SHP77 treated with DMSO at 0.1 percent for 48 hours (cell line): ENCODE measurements at places on chromosomes 4 and X.

DNA sequence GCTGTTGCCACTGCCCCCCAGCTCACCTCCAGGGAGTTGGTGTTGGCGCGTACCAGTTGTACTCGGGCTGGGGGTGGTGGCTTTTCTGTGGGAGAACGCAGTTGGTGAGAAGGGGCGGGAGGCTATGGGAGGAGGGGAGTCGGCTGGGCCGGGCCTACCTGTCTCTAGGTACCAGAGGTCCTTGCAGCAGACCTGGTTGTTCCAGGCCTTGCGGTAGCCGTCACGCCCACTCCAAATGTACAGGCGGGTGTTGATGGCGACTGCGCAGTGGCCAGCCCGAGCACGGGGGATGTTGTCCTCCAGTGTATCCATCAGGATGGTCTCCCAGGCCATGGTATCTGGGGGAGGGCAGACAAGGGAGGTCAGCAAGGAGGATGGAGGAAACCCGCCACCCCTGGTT, 11.5 kb downstream of the HCFC1 start:
- DNase-seq = no peak

DNA sequence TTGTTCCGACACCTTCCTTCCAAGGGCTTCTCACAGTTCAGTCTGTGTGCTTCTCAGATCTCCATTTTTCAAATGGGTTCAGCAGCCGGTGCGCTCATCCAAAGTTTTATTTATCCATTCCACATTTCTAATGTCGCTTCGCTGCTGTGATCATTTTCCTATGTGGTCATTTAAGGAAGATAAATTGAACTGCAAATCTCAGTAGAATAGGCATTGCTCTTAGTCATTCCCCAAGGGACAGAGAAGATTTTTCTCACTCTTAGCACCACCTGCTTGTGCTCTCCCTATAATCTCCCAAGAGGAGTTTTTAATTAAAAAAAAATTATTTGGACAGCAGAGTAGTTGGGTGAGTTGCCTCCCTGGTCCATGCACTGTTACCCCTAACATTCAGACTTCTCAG, 278.9 kb upstream of the GATB start:
- no peak for DNase-seq

GRCh38 chr4:156261230-156261629, 307.6 kb upstream of the CTSO start:
- no peak for DNase-seq

DNA sequence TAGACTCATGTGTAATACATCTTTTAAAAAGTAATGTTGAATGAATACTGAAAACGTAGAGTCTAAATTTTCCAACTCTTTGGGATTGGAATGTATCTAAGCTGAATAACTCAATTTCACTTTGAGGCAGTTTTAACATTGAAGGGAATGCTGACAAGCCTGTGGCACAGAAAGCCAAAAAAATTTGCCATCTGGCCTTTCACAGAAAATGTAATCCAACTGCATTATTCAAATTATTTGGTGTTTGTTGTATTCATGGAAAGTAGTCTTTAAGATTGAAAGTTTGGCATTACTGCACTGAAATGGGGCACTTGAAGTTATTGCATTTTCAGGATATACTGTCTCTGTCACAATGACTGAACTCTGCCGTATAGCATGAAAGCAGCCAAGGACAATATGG, 186.9 kb downstream of the FRMPD4 start:
- no peak for DNase-seq

GRCh38 chr4:108637856-108638255, 12.5 kb upstream of the OSTC start:
- no peak for DNase-seq

GRCh38 chr4:10090467-10091250, 25.9 kb downstream of the WDR1 start:
- DNase-seq = no peak

- no peak for DNase-seq
Measured at GRCh38 chr4:158397781-158398180, 123.9 kb upstream of the RXFP1 start.

DNA sequence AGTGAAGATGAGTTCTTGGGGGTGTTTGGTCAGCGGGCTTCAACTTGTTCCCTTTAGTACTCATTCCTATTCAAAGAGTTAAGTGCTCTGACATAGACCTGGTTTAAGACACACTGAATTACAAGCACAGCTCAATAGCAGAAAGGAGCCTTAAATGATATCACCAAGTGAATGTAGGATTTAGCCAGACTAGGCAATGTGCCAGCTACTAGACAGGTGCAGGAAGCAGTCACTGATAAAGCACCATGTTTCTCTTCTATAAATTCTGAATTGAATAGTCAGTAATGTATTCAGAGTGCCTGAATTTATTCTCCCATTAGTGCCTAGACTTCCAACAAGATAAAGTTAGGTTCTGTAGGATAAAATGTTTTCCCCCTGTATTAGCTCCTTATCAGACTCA, 63.6 kb downstream of the ASB9 start:
- peak; percentile 2 for DNase-seq

DNA sequence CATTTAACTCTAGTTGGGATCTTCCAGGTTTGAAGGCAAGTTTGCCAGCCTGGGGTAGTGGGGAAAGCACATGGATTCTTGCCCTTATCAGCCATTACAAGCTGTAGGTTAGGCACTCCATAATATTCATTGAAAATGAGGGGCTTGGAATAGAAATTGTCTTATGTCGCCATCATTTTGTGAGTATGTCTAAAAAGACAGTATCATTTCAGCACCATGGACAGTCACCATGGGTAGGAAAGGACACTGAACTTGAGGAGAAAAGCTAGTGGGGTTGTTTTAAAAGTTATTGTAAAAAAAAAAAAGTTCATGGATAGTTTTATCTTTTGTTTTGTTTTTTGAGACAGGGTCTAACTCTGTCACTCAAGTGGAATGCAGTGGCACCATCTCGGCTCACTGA, 356.1 kb downstream of the HNRNPD start:
- DNase-seq = no peak

DNA sequence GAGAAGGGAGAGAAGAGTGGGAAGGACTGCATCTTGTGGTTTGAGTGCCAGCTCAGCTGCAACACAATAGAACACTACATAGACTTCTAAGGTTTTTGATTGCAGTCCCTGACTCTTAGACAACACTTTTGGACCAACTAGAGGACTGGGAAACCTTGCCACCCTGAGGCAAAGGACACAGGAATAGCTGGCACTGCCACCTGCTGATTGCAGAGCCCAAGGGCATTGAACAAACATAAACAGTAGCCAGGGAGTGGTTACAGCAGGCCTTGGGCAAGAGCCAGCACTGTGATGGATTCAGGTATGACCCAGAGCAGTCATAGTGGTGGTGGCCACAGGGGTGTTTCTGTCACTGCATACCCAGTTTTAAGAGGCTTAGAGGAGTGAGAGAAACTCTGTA, 72.5 kb upstream of the CXorf51A start:
- no peak for DNase-seq

- no peak for DNase-seq
Measured at GRCh38 chrX:9258421-9259104, 206.3 kb upstream of the TBL1X start.

- no peak for DNase-seq
Measured at GRCh38 chr4:128630871-128631270, 178.6 kb upstream of the JADE1 start.

DNA sequence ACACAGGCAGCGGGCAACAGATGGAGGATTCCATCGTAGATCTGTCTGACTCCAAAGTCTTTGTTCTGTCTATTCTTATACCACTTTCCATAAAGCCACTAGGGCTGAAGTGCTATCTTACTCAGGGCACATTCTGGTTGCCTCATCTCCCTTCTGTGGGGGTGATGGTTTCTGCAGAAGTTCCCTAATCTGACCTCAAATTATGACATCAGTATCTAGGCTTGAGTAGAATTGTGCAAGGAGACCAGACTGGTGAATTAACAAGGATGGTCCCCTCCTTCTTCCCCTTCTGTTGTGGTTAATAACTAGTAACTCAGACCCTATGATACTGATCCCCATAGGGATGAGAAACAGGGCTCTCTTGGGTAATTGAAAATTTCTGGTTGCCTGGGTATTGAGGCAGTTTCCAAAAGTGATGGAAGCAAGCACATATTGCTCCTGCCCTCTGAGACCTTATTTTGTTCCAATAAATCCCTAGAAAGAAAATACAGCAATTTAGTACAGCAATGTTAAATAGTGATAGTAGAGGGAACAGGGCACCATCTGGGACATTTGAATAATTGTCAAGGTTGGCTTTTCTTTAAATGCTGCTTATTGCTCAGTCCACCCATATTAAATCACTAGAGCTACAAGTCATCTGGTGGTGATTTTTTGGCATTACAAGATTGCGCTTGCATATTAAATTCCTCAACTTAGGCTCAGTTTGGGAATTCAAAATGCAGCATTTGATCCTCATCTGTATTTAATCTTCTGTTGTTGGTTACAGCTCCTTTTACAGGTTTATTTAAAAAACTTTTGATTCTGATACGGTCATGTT, 57.3 kb upstream of the AP1S2 start:
- no peak for DNase-seq

DNA sequence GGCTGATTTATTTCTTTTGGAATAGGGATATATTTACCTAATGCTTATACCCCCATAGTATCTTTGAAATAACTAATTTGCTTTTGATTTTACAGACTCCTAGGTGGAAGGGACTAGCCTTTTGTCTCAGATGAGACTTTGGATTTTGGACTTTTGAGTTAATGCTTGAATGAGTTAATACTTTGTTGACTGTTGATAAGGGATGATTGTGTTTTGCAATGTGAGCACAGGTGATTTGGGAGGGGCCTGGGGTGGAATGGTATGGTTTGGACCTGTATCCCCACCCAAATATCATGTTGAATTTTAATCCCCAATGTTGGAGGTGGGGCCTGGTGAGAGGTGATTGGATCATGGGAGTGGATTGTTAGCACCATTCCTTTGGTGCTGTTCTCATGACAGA, 117.4 kb upstream of the ZC4H2 start:
- DNase-seq = no peak

DNA sequence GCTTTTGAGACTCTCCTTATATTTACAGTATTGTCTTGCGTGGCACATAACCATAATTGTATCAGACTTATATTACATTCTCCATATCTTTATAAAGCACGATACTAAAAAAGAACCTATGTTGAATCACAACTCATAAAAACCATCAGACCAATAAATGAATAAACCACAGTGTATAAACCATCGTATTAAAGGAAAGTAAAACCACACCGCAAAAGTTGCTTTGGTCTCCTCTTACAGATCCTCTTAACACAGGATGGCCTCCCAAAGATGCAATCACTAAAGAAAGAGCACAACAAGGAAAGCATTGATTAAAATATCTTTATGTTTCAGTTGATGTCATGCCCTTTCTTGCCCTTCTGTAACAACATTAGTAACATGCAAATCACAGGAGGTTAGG, 437.9 kb downstream of the AFF2 start:
- no peak for DNase-seq

DNA sequence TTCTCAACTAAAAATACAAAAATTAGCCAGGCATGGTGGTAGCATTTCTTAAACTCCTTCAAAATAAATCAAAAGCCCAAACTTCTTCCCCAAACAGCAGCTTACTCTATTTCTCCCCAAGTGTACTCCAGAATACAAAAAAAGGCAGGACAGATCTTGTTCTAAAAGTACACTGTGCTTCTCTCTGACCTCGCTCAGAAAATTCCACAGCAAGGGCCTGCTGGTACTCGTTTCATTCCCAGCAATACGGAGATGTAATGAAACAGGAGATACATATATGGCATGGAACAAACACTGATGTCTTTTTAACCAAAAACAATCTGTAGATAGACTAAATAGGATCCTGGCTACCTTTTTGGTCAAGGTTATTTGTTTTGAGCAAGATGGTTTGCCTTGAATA, 25.2 kb downstream of the MAP7D2 start:
- no peak for DNase-seq

- DNase-seq = no peak
Measured at GRCh38 chr4:168631241-168632162, 134.7 kb downstream of the PALLD start.

GRCh38 chr4:144903953-144904711, 193.9 kb downstream of the ANAPC10 start:
- no peak for DNase-seq
